BJ (cell line): ENCODE measurements at places on chromosomes 12 and 14.

GRCh38 chr12:103848917-103849491, 8.0 kb upstream of the NT5DC3 start:
- DNase-seq: no peak

DNA sequence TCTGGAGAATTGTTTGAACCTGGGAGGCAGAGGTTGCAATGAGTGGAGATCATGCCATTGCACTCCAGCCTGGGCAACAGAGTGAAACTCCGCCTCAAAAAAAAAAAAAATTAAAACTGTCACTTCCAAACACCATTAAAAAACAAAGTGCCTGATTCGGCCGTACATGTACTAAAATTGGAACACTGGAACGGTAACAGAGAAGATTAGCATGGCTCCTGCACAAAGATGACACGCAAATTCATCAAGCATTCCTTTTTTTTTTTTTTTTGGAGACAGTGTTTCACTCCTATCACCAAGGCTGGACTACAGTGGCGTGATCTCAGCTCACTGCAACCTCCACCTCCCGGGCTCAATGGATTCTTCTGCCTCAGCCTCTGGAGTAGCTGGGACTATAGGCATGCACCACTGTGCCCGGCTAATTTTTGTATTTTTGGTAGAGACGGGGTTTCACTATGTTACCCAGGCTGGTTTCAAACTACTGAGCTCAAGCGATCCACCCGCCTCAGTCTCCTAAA, 40.2 kb upstream of the SINHCAF start:
- DNase-seq: no peak

- no peak for DNase-seq
These were observed 25.0 kb downstream of the EIF2S1 start for GRCh38 chr14:67385120-67385519.

DNA sequence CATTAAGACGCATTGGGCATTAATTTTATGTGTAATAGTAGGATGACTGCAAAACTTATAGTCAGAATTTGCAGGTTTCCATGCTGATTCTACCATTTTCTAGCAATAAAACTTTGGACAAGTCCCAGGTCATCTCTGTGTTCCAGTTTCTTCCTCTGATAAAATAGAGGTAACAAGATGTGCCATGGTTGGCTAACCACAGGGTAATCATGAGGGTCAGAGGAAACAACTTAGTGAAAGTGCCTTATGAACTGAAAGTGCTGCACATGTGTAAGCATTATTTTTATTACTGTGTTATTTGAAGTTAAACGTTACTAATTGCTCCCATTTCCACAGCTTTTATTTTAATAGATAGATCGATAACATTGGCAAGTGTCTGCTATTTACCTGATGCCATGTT, 21.1 kb downstream of the SMCO2 start:
- no peak for DNase-seq

DNA sequence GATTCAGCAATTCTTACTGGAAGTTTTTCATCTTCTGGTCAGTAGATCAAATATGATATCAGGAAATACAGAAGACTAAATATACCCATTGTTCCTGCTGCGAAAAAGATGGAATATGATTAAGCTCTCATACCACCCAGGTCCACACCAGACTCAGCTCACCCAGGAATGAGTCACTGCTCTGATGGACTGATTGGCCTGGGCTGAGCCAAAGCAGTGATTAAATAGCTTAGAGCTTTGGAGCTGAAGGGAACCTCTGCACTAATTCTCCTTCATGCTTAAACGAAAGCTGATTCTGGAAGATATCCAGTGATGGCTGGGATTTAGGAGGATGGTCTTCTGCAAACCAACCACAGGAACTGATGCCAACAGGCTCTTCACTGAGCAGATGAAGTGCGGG, 62.0 kb upstream of the SYT1 start:
- no peak for DNase-seq

DNA sequence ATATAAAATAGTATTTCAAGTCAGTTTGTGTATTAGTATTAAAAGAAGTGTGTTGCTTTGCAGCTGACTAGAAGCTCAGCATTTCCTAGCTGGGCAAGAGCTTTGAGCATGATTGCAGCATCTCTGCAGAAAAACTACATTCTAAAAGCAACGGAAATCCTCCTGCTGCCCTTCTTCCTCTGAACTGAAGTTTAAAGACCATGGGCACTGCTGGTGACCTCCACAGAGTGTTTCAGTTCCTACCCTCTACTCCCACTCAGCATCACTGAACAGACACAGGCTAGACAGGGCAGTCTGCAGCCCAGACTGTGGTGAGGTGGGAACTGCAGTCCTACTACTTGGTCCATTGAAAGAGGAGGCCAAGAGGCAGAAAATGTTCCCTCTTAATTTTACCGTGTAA, 59.0 kb downstream of the FAR2 start:
- no peak for DNase-seq

DNA sequence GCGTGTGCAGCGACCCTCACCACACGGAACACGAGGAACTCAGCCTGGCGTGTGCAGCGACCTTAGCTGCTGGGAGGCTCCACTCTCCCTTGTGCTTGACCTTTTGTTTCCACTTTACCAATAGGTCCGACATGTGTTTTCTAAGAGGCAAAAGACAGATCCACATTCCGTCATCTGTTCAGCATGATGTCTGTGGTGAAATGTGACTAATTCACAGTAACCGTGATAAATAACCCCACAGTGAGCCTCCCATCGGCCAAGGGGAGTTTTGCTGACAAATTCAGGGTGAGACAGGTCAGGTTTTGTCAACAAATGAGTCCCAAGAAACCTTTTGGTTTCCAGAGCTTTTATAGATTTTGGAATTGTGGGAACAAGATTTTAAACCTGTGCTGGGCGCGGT, 55.9 kb downstream of the MOK start:
- DNase-seq: no peak

DNA sequence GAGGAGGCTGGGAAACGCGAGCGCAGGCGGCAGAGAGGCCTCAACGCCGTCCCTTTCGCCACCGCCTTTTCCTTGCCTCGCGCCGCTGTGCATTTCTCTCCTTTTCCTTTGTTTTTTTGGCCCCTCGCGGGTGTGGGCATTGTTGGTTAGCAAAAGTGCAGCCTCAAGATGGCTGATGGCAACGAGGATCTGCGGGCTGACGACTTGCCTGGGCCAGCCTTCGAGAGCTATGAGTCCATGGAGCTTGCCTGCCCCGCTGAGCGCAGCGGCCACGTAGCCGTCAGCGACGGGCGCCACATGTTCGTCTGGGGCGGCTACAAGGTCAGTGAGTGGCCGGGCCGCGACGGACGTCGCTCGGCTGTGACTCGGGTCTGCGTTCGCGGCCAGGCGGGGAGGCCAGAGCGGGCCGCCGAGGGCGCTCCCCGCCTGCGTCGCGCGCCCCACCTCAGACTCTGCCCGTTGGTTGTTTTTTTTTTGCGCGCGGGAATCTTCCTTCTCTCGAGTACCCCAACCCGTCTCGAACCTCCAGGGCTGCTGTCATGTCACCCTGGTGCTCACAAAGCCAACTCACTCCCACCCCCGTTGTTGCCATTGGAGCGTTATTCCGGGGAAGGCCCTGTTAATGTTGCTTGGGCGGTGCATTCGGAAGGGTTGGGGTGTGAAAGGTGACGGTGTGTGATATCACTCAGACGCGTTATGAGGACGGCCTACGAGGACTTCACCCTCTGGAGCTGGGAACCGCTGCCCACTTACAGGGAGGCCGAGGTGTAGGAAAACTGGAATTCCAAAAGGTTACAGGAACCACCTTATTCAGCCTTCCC, 558 bp downstream of the KLHDC2 start:
- no peak for DNase-seq

- DNase-seq: peak; percentile 48
These were observed 213.0 kb downstream of the ADAMTS20 start for GRCh38 chr12:43338848-43339526.

DNA sequence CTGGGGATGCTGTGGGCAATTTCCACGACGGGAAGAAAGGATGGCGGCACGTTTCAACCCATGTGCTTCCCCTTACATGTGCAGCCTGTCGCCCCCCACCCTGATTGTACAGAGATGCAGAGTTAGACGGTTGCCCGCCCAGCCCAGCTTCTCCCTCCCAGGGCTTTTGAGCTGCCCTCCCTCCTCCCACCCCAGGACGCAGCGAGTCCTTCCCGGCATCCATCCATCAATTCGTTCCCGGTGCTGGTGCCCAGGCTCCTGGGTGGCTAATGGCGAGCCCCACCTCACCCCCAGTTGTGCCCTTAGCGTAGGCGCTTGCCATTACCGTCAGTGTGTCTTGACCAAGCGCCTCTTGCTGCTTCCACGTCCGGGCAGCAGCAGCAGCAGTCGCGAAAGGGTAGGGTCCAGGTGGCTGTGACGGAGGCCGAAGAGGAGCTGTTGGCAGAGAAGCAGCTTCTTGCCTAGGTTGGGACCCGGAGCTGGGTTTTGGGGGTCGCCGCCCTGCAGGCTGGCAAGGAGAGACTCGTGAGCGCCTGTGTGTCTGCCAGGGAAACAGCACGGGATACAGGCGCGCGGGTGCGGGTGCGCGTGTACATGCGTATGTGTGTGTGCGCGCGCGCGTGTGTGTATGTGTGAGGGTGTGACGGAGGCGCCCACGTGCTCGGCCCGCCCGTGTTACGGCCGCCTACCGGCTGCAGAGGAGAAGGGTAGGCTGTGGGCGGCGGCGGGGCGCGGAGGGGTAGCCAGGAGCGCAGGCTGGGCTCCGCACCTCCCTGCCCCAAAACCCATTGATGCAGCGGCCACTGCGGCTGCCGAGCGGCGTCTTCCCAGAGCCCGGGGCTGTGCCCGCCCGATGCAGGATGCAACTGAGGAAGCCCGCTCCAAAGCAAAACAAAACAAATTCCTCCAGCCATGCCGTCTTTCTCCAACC, at the start of gene SLC6A15:
SLC6A15 (minus strand) TSS at position 602 of the 931 bp plus-strand sequence. CDS start 20,679 bp downstream, outside the sequence.
- no peak for DNase-seq

- DNase-seq: no peak
These were observed 91.3 kb downstream of the NINJ2 start for GRCh38 chr12:571795-572531.

- DNase-seq: no peak
These were observed 84.1 kb upstream of the TBX3 start for GRCh38 chr12:114767906-114768722.

GRCh38 chr12:19689226-19689625, 249.9 kb downstream of the AEBP2 start:
- DNase-seq: no peak
